ENCODE measurements at places on chromosomes 2 and 18.
A peak's percentile ranks its signal among the peaks of the same experiment; 100 is the strongest.

DNA sequence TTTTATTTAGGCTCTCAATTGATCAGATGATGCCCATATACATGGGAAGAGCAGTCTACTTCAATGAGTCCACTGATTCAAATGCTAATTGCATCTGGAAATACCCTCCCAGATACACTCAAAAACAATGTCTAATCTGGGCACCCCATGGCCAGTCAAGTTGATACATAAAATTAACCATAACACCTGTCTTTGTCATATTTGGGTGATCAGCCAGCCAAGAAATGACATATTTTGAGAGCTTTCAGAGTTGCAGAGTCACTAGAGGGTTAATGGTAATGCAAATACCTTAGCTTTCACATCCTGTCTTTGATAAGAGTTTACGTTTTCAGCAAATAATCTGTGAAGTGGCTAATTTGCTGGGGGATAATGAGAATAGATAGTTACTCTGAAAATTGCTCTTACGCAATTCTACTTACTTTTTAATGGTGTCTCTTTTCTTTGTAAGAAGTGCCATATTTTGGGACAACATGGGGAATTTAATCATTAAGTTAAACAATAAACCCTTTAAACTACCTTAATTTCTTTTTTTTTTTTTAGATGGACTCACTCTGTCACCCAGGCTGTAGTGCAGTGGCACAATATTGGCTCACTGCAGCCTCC is 49.1 kb downstream of the CCDC195 start:
- DNase-seq = no peak

DNA sequence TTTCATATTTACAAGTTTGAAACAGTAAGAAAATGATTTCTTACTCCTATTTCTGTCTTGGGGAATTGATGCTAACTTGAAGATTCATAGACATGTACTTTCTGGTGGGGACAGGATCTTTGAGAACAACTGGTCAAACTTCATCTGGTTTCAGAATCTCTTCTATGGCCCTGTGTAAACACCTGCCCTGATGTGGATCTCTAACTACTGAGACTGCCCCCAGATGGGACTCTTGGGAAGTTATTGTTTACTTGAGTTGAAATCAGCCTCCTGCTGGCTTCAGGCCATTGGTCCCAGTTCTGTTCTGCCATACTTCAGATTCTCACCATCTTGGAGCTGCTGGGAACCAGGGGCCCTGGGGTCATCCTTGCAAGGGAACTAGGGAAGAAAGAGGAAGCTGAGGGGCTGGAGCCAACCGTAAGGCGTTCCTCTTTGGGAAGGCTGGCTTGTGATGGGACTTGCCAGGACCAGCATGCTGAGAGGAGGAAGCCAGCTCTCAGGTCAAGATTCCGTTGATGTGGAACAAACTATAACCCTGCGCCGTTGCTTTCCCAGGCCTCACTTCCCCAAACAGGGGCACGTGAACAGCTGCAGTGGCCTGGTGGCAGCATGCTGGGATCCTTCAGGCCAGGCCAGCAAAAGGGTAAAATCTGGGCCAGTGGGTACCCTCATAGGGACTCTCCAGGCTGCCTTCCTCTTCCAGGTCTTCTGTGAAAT is 135.5 kb upstream of the CXCR4 start:
- no peak for DNase-seq

- DNase-seq = no peak
Observed at GRCh38 chr2:124983595-124983994, 958.5 kb downstream of the CNTNAP5 start.

- DNase-seq = no peak
Observed at GRCh38 chr2:219967247-219968245, 340.1 kb downstream of the SLC4A3 start.

- no peak for DNase-seq
Observed at GRCh38 chr2:191713837-191714236, 35.9 kb downstream of the NABP1 start.

DNA sequence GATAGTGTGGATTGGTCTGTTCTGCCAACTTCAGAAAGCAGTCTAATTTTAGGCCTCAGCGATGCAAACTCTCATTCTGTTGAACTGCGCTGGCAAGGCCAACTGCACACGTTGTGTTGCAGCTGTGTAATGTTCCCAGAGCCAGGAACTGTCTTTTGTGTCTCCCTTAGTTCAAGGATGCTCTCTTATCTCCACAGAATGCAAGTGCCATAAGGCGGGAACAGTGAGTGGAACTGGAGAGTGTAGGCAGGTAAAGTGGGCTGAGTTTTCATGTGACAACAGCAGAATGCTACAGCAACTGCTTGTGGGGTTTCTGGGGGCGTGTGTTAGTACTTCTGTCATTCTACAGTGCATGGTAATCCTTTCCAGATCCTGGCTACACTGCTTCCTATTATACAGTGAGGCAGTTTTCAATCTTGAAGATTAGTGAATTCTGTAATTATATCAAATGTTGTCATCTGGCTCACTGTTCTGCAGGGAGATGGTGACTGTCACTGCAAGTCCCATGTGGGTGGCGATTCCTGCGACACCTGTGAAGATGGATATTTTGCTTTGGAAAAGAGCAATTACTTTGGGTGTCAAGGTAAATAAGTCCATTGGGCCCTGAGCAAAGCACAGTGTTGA is 125.8 kb downstream of the LAMA3 start:
- no peak for DNase-seq

DNA sequence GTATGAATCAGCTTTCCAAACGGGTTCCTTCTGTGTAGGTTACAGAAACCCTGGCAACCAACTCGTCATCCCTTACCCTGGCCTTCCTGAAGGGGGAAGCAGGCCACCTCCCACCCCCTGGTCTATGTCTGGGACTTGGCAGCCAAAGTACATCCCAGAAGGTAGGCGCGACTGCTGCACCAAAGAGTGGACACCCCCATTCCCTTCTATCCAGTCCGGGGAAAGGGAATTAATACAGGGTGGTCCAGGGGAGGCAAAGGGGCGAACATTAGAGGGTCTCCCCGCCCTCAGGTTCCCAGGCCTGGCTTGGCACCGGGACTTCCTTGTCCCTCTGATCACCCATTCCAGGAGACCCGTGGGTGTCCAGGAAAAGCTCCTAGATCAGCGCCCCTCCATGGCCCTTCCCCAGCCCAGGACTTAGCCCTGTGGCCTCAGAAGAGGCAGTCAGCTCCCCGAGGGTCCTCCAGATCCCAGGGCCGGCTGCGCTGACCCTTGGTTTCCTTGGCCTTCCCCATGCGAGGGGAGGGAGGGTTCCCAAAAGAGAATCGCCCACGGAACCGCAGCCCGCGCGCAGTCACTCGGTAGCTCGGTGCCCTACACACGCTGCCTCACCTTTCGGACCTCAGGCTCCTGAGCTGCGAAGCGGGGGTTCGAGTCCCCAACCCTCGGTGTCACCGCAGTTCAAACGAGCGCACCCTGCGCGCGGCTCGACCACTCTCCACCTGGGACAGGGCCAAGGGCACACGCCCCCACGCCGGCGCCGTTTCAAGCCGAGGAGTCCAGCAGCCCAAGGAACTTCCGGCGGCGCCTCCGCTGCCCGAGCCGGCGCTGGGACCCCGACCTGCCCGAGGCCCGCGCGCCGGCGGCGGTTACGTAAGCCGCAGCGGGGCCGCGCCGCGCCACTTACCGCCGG is at the start of gene PER2:
PER2 (minus strand) TSS at position 874 of the 913 bp plus-strand sequence. CDS start 10,674 bp downstream, outside the sequence.
- DNase-seq = no peak

DNA sequence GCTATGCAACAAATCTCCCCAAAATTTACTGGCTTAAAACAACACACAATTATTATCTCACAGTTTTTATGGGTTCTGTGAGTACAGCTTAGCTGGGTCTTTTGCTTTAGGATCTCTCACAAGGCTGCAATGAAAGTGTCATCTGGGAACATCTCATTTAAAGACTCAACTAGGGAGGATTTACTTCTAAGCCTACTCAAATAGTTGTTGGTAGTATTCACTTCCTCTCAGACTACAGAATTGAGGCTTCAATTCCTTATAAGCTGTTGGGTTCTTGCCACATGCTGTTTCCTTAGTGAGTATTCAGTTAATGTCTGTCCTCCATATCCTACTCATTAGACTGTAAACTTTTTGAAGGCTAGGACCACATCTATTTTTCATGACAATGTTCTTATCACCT is 72.3 kb downstream of the MDH1 start:
- DNase-seq = no peak

- DNase-seq = no peak
Observed at GRCh38 chr2:224711859-224712665, 4.1 kb downstream of the CCDC195 start.

DNA sequence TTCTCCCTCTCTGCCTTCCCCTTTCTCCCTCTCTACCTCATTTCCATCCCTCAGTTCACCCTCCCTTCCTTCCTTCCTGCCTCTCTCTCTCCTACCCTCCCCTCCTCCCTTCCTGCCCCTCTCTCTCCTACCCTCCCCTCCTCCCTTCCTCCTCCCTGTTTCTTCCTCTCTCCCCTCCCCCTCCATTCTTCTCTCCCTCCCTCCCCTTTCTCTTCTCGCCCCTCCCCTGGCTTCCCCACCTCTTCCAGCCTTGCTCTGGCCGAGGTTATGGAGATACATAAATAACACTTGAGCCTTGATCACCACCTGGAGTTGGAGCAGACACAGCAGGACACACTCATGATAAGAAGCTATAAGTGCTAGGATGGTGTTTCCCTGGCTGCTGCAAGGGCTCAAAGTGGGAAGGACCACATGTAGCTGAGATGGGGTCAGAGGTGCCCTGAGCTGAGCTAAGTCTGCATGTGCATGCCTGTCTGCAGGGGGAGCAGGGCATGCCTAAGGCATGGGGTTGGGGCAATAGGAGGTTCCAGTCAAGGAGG is 326.1 kb upstream of the HS6ST1 start:
- DNase-seq = no peak

- DNase-seq = peak; percentile 66
Observed at GRCh38 chr2:225002039-225002655, 40.1 kb downstream of the DOCK10 start.

GRCh38 chr18:63879709-63880108 is 7.8 kb upstream of the SERPINB2 start:
- DNase-seq = no peak

DNA sequence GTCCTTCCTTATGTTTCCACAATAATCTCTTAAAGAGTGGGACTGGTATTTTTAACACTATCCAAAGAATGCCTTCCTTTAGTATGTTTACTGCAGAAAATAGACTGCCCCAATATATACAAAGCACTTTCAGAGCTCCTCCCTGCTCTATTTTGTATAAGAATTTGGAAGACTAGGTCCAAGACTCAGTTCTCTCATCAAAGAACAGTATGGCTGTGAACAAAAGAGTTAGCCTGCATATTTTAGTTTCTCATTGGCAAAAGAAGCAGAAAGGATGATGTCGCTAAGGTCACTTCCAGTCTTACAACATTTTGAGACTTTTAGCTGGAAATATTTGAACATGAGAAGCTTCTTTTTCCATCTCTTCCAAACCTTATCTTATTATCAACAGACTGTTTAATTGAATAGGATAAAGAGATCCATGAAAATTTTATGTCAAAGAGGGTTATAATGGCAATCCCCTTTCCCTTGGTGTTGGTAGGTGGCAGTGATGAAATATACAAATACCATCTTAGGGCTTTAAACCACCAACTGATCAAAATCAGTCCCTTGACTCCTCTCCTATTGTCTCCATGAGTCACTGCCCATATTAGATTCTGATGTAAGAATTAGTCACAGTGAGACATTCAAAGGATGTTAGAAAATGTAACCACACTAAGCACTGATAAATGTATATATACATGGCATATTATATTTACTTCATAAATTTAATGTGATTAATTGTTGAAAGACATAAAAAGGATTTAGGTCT is 266.9 kb upstream of the DSEL start:
- DNase-seq = no peak
